Hepatic stellate cell (primary cell): ENCODE measurements at places on chromosomes 3 and 15.

GRCh38 chr3:87958289-87958688 lies 100.5 kb downstream of the CGGBP1 start:
- no peak for DNase-seq

GRCh38 chr3:196412704-196413103 lies 19.5 kb downstream of the UBXN7 start:
- no peak for DNase-seq

DNA sequence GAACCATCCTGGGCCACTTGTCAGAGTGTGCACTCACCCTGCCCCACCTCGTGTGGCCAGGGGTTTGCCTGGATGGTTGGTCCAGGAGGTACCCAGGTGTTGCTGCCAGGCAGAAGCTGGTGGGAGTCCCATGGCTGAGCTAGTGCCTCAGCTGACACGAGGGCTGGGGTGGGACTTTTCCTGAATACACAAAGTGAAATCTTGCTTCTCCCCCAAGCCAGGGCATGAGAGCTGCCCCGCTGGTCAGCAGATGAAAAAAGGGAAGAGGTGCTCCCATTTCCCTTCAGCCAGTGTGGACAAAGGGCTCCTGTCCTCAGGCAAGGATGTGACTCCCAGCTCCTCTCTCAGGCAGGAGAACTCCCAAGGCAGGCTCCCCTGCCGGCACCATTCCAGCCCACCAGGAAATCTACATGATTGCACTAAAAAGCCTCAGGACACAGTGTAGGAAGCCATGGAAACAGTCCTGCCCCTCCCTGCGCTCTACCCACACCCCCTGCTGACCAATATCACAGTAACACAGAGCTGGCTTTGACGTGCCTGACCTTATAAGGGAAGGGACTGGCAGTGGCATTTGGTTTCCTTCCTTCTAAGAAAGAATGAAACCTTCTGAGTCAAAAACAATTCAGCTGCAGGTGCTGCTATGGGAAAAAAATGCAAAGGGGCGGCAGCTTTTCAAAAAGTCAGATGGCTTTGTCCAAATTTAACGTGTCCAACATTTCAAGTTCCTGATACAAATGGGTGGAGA lies 33.9 kb downstream of the MYO5C start:
- DNase-seq = peak; percentile 78

DNA sequence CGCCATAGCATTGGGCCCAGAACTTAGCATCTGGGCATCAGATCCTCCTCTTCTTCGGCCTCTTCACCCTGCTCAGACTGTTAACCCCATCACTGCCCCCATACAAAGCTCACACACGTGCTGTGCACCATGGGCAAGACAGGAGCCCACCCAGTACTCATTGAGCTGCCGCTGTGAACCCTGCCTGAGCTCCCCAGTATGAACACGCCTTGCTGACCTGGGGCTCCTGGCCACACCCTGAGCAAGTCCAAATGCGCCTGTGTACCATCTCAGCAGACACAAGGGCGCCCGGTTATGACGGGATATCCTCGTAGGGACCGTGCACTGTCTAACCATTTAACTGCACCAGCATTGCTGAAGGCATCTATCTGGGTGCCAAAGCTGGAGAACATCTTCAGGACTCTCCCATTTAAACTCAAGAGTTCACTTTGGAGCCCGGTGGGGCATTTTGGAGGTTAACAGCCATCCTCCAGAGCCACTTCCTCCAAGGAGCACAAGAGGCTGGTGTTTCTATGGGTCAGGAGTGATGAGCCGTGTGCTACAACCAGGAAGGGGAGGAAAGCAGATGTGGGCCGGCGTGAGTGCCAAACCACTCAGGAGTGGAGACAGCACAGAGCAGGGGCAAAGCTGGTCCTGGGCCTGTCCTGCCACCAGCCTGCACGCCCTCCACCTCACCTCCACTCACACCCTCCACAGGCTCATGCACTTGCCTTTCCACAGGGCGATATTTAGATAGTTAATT lies 12.1 kb downstream of the PRR23E start:
- DNase-seq = no peak

GRCh38 chr3:77807312-77807711 lies 767.4 kb downstream of the ROBO2 start:
- no peak for DNase-seq

DNA sequence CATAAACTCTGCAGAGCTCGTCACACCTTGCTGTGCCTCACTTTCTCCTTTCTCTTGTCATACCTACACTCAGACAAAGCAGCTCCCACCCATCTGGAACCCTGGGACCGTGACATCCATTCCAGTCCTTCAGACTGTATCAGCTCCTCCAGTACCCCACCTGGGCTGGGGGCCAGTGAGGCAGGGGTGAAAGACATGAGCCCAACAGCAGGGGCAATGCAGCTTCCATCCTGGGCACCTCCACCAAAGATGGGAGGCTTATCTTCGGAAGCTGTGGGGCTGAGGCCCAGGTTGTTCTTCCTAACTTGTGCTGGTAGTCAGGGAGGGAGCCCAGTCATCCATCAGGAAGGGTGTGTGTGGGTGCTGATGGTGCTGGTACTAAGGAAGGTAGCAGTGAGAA lies 109.2 kb downstream of the EEFSEC start:
- DNase-seq = no peak

DNA sequence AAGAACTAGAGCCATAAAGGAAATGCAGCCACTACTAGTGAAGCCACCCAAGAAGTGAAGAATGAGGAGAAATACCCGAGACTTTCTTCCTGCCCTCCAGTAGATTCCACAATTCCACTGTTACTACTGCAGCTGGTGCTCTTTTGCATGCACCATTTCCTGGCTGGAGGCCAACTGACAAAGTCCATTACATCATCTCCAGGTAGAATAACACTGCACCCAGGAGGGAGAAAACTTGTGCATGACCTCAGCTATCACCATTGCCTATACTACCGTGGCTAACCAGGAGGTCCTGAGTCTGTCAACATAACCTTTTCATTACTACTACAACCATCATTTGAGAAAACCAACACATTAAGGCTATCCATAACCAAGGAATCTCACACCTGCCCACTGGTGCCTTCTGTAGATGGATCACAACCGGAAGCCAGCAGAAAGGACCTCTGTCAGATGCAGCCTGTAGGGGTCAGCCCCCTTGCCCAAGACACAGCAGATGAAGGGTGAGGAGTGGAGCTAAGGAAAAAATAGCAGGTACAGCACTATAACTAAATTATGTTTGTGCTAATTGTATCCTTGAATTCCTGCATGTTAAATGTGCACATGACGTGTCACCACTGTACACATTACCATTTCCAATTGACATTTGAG lies 200.8 kb upstream of the C2CD4B start:
- DNase-seq = no peak

DNA sequence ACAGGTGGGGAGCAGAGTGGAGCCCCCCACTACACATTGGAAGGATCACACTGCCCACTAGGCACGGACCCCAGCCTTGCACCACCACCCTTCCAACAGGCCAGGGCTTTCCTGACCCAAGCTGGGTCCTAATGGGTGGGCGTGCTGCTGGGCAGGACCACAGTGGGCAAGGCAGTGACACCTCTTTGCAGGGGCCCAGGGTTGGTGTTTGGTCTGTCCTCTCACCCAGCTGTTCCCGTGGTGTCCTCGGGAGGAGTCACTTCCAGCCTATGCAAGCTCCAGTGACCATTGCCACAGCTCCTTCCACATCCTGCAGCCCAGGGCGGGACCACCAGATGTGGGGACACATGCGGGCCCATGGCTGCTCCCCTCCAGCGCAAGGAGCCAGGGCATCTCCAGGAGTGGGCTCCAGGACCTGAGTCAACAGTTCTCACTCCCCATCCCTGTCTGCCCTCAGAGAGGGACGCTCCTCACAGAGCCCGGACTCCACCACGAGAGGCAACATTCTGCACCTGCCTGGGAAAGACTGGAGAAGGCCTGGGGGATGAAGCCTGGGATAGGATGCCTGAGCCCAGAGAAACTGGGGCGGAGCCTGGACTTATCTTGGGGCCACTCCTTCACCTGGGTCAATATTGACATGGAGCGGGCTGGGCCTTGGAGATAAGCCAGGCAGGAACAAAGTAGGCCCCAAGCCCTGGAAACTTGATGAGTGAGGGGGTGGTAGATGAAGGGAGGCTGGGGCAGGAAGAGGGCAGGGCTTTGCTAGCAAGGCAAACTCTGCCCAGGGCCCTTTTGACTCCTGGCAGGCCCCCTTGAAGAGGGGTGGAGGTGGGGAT lies 3.9 kb upstream of the VILL start:
- no peak for DNase-seq

DNA sequence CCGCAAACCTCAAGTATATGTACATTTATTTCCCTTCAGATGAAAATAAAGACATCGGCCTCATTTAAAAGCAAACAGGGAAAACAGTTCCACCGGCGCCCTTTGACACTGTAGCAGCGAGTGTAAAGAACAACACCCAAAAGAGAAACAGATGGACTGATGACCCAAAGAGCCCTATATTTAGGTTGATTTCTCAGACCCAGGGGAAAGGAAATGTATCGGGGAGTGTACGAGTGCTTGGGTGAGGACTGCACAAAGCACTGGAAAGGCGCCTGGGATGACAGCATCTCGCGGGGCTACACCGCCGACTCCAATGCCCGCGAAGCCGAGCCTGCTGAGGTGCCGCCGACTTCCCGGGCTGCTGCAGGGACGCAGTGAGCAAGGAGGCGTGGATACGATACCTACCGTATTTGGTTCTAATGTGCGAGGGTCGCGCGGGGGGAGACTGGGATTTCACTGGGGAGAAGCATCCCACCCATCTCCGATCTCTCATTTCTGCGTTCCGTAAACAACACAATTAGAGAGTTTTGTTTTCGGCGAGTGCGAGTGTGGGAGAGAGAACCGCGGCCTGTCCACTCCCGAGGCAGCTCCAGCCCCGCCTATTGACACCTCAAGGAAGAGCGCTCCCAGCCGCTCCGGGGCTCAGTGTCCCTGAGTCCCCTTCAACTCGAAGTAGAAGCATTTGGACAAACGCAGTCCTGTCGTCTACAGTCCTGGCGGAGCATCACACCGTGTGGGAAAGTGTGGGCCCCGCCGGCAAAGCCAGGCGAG lies 2.0 kb downstream of the MECOM start:
- peak; percentile 59 for DNase-seq
